Stimulated activated naive CD8-positive, alpha-beta T cell treated with anti-CD3 and anti-CD28 coated beads, Interleukin-15, amount 100 ng/mL, for 72 hours (primary cell): ENCODE measurements at places on chromosomes 16 and 17.

- no peak for DNase-seq
Observed at GRCh38 chr17:82655523-82655922, 7.3 kb upstream of the WDR45B start.

GRCh38 chr17:39547713-39548478 lies 59.8 kb downstream of the NEUROD2 start:
- DNase-seq, result peak; percentile 67

DNA sequence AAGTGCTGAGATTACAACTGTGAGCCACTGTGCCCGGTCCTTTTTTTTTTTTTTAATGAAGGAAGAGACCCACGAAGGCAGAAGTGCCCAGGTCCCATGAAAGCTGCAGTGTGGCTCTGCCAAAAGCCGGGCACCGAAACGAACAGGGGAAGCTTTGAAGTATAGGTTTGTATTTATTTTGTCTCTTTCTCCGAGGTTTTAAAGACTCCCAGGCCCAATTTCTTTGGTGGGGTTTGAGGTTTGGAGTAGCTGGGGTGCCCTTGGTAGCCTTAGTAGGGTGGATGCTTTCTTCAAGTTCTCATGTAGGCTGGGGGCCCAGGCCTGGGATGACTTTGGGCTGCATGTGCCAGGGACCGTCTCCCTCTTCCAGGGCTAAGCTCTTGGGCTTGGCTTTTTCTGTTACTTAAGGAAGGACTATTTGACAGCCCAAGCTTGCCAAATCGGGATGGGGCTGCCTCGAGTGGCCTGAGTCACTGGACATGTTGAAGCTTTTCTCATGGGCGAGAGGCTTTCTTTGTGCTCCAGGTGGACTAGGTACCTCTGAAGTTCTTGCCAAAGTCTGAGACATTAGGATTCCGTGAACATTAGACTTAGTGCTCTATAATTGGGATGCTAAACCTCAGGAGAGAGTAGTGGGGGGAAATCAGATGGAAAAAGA lies 66.3 kb downstream of the WIPI1 start:
- DNase-seq, result no peak

- DNase-seq, result peak; percentile 26
Observed at GRCh38 chr16:75379911-75380847, 53.1 kb downstream of the CFDP1 start.

DNA sequence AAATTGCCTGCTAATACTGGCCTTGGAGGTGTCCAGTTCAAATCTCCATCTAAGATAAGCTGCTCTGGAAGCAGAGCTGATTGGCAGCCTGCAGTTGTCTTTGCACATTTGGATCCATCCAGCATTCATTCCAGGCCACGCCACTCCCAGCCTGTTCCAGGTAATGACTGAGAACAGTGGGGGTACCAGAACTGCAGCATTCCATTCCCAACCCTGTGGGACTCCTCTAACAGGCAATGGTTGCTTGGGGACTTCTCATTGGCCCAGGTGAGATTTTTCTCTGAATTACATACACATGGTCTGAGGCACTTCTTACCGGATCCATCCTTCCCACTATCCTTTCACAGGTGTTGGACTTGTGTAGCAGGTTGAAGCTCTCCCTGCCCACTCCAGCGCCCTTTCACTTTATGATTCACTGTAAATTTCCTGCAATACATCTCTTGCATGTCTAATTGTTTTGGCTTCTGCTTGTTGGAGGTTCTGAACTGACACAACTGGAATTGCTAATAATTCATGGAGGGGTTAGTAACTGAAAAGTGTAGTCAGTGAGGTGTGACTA lies 206.1 kb upstream of the ZFHX3 start:
- no peak for DNase-seq

DNA sequence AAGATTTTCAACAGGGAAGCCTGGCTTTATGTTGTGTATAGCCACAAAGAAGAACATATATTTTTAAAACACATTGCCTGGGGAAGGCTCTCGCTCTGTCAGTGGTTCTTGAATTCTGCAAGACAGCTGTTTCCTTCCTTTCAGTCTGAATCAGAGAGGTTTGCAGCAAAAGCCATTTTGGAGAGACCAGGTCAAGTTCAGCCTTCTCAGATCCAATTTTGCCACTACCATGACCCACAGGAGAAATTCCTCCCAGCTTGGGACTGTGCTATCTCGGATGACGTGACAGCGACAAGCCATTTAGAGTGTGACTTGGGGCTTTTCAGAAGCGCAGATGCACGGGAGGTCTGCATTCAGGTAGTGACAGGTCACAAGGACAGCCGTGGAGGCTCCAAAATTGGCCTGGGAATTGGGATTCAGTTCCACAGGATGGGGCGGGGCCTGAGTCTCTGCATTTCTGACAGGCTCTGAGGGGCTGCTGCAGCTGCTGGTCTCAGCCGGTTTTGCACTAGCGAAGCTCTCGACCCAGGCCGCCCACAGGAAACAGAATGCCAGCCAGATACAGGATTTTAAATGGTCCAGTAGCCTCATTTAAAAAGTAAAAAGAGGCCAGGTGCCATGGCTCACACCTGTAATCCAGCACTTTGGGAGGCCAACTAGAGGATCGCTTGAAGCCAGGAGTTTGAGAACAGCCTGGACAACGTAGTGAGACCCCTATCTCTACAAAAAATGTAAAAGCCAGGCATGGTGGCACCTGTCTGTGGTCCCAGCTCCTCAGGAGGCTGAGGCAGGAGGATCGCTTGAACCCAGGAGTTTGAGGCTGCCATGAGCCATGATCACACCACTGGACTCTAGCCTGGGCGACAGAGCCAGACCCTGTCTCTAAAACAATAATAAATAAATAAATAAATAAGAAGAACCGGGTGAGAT lies 196.6 kb upstream of the CIBAR2 start:
- DNase-seq, result no peak

DNA sequence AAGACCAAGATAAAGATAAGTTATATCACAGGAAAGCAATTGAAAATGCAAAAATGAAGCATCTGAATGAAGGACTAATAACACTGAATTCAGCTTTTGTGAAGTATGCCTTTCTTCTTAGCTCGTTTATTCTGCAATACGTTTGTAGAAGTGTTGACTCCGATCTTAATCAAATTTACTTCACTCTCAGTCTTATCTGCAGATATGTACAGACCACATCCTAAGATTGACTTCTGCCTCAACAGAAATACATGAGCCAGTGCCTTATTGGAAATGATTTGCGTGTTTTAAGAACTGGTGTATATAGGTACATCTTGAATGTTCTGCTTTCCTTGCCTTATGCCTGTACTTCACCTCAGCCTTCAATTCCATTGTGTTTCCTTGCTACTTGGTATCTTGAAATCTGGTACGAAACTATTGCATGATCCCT lies 1.3 kb downstream of the ATF7IP2 start:
- no peak for DNase-seq

DNA sequence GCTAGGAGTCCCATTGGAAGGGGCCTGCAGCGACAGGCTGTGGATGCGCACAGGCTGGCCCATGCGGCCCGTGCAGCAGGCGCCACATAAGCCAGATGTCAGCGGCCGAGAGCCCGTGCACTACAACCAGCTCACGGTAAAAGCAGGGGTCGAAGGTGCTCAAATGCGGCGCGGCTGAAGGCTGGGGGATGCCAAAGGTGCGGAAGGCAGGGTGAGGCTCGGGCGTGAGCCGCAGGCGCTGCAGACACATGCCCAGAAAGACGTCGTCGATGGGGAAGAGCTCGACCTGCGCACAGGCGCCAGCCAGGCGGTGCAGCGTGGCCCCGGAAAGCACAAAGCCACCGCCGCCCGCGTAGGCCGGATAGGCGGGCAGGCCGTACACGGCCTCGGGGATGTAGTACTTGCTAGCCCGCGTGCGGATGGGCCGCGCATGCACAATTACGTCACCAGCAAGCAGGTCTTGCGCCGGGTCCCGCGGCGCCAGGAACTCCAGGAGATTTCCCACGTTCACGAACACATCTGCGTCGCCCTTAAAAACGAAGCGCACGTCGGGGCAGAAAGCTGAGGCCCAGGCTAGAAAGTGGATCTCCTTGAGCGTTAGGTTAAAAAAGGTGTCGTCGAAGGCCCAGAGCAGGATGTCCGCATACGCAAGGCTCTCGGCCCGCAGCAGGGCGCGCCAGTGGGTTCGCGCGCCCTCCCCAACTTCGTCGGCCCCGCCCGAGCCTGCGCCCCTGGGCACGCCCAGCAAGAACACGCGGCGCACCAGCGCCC lies 1.3 kb downstream of the B3GNT9 start:
- no peak for DNase-seq

- no peak for DNase-seq
Observed at GRCh38 chr17:31269578-31269983, 27.5 kb downstream of the OMG start.

DNA sequence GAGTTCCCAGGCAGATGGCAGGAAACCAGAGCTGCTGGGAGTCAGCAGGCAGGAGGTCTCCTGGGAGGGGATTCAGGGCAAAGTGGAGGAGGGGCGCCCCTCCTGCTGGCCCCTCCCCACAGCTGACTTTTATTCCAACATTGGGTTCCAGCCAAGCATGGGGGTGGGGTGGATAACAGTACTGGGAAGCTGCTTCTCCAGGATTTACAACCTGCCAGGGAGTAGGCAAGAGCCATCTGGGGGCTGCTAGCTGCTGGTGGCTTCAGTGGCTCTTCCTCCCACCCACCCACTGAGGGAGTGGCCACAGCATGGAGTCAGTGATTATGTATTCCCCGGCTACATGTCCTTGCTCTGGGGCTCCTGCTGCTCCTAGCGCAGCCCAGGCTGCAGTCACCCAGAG lies 36.8 kb downstream of the TMEM132E start:
- DNase-seq, result no peak

DNA sequence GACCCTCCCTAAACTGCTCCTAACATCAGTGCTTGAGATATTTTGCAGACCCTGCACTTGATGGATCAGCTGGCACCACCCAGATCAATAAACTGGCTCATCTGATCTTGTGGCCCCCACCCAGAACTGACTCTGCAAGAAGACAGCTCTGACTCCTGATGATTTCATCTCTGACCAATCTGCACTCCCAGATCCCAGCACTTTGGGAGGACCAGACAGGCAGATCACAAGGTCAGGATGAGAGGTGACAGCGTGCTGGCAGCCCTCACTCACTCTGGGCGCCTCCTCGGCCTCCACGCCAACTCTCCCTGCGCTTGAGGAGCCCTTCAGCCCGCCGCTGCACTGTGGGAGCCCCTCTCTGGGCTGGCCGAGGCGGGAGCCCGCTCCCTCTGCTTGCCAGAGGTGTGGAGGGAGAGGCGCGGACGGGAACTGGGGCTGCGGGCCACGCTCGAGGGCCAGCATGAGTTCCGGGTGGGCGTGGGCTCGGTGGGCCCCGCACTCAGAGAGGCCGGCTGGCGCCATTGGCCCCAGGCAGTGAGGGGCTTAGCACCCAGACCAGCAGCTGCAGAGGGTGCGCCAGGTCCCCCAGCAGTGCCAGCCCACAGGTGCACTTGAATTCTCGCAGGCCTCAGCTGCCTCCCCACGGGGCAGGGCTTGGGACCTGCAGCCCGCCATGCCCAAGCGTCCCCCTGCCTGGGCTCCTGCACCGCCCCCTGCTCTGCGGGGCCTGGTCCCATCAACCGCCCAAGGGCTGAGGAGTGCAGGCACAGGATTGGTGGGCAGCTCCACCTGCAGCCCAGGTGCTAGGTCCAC lies 2.4 kb upstream of the C16orf54 start:
- no peak for DNase-seq

- DNase-seq, result no peak
Observed at GRCh38 chr17:47888293-47888692, 7.7 kb upstream of the SP2 start.

DNA sequence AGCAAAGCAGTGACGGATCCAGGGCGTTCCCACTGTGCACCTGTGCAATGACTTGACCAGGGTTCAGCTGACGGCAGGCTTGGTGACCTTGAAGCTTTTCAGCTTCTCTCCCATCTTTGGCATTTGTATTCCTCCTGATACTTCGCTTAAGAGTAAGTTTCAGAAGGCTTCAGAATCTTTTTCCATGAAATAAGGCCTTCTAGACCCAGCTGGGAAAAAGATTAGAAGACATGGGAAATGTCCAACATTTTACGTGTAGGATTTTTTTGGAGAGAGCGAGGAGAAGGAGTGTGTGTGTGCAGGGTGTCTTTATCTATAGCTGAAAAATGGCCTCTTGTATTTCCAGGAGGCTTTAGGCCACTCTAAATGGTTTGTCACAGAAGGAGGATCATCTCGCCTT lies 104.1 kb downstream of the BANP start:
- no peak for DNase-seq

- DNase-seq, result peak; percentile 68
Observed at GRCh38 chr16:10737068-10737625, 6.5 kb upstream of the NUBP1 start.

- DNase-seq, result peak; percentile 58
Observed at GRCh38 chr16:54936201-54936978, 5.7 kb downstream of the IRX5 start.

DNA sequence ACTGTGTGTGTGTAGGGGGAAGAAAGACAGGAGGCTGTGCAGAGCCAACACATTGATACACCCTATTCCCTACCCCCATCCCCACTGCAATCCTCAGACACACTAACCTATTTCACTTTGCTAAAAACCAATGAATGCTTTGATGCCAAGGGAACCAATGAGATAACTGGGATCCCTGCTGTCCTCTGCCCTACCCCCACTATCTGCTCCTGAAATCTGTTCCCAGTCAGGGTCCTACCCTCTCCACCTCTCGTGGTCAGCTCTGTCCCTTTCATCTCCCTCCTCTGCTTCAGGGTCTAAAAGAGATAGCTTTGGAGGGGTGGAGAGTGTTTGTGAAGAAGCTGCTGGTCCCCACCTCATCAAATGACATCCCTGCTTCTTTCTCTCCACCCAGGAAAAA lies 19.1 kb upstream of the SP6 start:
- DNase-seq, result no peak

GRCh38 chr17:82820278-82821251 lies 19.3 kb downstream of the ZNF750 start:
- DNase-seq, result no peak

DNA sequence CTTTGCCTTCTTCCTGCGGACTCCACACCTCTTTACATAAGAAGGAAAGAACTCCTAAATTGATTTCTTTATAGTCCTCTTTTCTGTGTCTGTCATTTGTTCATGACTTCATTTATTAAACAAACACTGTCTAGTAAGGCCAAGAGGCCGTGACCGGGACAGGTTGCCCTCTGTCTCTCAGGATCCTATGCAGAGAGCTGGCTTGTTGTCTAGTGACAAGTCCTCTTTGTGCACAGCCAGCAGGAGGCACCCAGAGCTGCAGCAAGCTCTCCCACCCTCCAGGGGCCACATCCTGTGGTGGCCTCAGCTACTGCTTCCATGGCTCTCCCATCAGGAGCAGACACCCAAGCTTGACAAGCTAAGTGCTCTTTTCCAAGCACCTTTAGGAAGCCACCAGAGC lies 50.6 kb downstream of the PLD6 start:
- DNase-seq, result no peak

GRCh38 chr17:69525920-69526841 lies 111.7 kb downstream of the MAP2K6 start:
- no peak for DNase-seq

DNA sequence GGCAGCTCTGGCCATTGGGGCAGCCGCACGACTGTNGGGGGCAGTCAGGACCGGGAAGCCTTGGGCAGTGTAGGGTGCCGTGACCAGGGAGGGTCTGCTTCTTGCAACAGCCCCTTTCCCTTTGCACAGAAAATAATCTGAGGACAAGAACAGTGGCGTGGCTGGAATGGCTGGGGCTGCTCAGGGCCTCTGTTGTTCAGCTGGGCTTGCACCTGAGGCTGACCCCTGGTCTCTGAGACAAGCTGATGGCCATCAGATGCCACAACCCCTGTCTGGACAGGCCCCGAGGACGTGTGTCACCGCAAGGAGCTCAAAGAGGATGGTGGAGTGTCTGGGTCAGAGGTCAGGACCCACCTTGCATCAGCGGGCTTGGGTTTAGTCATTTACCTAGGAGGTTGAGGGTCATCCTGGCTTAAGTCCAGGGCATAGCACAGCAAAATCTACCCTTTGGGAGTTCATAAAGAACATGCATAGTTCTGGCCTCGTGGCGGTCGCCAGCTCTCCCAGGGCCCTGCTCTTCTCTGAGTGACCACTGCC lies 46.9 kb downstream of the METRNL start:
- no peak for DNase-seq
